ENCODE measurements at places on chromosomes 4 and X. TPM values are rescaled to one million over a fixed set of nuclear protein-coding genes. Genes with fewer than 3 reads are reported as not detected.

DNA sequence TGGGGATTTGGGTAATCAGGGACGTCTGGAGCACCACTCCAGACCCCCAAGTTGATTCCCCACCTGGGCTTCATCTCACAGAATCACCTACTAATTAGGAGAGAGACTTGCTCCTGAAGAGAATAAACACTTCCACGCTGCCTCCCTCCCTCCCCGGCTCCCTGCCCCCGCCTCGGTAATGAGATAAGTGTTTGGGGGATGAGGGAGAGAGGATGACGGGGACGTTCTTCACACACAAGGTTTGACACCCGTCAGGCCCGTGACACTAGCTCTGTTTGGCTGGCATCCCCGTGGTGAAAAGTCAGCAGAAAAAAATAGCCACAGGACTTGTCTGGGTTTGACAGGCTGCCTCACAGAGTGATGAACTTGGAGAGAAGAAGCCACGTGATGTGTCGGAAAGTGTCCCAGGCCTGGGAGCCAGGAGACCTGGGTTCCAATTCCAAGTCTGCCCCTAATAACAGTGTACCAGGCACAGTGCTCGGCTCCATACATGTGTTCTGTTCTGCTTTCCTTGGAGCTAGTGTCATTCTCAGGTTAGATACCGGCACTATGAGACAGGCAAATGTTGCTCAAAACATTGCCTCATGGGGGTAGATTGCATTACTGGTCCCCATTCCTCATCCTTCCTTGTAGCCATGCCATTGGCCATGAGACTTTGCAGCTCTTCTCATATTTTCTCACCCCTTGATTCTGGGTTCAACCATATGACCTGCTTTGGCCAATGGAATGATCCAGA, 578.0 kb downstream of the BCOR start:
- H3K4me3 ChIP-seq: no peak overlapping the region
- H3K4me1 ChIP-seq: no peaks in the 10 kb centered on the region
- H3K27me3 ChIP-seq: no peaks in the 10 kb centered on the region
- H3K36me3 ChIP-seq: no peaks in the 10 kb centered on the region
- DNase-seq: no peak
- H3K27ac ChIP-seq: no peak overlapping the region

GRCh38 chrX:138034136-138034535, 468.2 kb downstream of the ZIC3 start:
- H3K4me3 ChIP-seq: no peak overlapping the region
- H3K27me3 ChIP-seq: no peaks in the 10 kb centered on the region
- no peaks in the 10 kb centered on the region for H3K36me3 ChIP-seq
- H3K27ac ChIP-seq: no peak overlapping the region
- peak; percentile 8 for DNase-seq

GRCh38 chrX:83916525-83916924, 55.6 kb downstream of the CYLC1 start:
- H3K4me1 ChIP-seq: no peaks in the 10 kb centered on the region
- no peaks in the 10 kb centered on the region for H3K36me3 ChIP-seq
- no peaks in the 10 kb centered on the region for H3K27me3 ChIP-seq
- no peak overlapping the region for H3K27ac ChIP-seq
- no peak overlapping the region for H3K4me3 ChIP-seq
- peak; percentile 39 for DNase-seq

DNA sequence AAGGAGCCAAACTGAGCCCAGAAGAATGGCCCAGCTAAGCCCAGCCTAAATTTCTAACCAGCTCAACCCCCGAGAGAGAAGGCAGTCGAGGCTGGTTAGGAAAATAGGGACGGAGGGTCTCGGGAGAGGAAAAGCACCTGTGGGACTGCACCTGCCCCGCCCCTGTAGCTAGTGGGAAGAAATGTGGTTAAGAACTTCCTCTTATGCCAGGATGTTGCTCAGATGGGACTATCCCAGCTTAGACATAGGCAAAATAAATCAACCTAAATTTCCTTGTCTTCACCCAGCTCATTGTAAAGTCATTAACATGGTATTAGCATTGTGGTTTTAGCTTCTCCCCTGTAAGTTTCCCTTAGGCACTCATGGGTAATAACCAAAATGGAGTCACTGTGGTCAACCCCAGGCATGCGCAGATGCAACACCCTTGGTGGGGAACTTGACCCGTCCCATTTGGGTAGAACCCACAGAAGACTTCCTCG, 86.8 kb downstream of the ZNF718 start:
- H3K4me3 ChIP-seq: no peak overlapping the region
- no peak overlapping the region for H3K27ac ChIP-seq
- H3K36me3 ChIP-seq: peaks cover 9% of the 10 kb centered on the region
- no peak for DNase-seq

DNA sequence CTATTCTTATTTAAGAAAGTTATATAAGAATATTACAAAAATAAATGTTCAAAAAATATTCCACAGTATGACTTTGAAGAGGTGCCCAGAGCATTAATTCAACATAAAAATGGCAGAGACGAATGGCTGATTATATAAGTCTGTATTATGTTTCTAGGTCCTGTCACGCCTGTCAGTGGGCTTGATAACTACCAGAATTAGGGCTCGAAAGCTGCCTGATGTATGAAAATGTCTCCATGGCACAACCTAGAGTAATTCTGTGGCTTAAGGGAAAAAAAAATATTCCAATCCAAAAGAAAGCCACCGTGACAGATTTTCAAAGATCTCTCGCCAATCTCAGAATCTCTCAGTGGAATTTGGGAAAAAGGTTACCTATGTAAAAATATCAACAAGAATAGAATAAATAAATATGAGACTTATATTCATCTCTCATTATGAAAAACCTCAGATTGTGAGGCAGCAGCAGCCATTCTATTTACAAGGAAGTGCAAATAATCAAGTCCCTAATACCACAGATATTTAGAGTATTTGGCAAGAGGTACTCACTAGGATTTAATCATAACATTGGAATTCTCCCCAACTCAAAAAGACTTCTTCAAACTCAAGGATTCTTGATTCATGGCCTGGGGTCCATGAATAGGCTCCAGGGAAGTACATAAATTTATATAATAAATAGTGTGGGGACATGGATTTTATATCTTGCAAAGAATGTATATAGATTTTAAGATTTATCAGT, 489.1 kb upstream of the INTU start:
- H3K4me3 ChIP-seq: no peak overlapping the region
- no peaks in the 10 kb centered on the region for H3K27me3 ChIP-seq
- no peak for DNase-seq
- no peaks in the 10 kb centered on the region for H3K4me1 ChIP-seq
- H3K36me3 ChIP-seq: no peaks in the 10 kb centered on the region
- no peak overlapping the region for H3K27ac ChIP-seq

- peak; percentile 33 for DNase-seq
- no peaks in the 10 kb centered on the region for H3K36me3 ChIP-seq
- H3K4me3 ChIP-seq: no peak overlapping the region
- H3K4me1 ChIP-seq: peaks cover 5% of the 10 kb centered on the region
- no peaks in the 10 kb centered on the region for H3K27me3 ChIP-seq
- H3K27ac ChIP-seq: no peak overlapping the region
Measured at GRCh38 chr4:38902695-38903094, 35.1 kb downstream of the FAM114A1 start.

VCX2 gene
- total RNA-seq: not detected

FGG gene
- not detected for total RNA-seq

LUZP4 gene
- total RNA-seq: not detected

CLTRN gene
- total RNA-seq: 1.7 TPM

MAGED2 gene
- 203 TPM for total RNA-seq
